ENCODE measurements at places on chromosomes 1 and 21. TPM values are rescaled to one million over a fixed set of nuclear protein-coding genes. Genes with fewer than 3 reads are reported as not detected.

Gene RCSD1
- 62.0 TPM for total RNA-seq

GRCh38 chr1:29542548-29542947 is 306.2 kb downstream of the PTPRU start:
- no peak for DNase-seq

DNA sequence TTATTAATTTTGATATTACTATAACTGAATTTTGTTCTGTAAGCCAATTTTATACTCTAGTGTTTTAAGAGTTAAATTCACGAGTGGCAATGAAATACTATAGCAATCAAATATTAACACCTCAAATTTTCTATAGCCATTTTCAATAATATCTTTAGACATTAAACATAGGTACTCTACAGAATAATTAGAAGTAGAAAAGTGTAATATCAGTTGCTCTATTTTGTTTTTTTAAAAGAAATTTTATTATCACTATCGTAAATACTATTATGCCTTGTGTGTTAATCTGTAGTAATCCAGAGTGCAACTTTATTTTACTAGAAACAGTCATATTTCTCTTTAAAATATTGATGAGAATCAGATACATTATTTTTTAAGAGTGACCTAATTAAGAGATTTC is 691.2 kb downstream of the USP25 start:
- no peak for DNase-seq

DNA sequence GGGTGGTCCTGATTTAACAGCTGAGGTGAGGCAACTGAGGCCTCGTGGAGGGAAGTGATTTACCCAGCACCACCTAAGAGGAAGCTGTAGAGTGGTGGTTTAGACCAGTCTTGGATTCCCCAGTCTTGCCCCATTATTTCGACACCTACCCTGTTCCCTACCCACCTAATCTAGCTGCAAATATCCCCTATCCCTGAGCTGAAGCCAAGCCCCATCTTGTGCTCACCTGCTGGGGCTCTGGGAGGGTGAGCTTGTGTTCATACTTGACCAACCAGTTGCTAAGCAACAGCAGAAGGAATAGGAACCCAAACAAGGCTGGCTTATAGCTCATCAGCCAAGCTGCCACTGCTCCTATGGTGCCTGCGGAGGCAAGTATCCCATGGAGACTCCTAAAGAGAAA is 2.0 kb downstream of the TEX46 start:
- DNase-seq: no peak

- no peak for DNase-seq
These were observed 35.3 kb upstream of the FCER1A start for GRCh38 chr1:159266832-159267231.

DNA sequence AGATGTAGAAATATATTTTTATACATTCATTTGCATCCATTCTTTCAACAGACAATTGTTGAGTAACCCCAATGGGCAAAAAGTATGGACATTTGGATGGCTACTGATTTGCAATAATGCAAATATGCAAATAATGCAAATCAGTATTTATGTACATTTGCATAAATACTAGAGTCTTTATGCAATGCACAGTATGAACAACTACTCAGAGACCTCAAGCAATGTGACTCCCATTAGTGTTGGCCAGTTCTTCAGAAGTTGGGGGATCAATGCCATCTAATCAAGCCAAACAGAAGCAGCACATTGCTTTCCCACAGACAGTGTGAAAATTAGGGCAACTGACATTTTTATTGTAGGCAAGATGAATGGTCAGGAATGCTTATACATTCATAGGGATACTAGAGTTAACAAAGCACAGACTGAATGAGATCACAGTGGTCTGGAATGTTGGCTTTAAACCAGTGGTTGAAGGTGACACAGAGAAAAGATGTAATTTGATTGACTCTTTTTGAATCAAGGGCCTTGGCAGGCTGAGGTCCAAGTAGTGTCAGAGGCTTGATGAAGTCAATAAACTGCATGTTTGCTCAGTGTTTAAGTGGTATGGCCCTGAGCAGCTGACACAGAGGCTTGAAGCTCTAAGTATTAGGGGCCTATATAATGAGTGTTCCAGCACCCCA is 256.6 kb downstream of the CTH start:
- DNase-seq: no peak

- DNase-seq: no peak
These were observed 333.0 kb downstream of the PAPPA2 start for GRCh38 chr1:176795929-176796328.
